ENCODE measurements at places on chromosomes 3 and 15.
A peak's percentile ranks its signal among the peaks of the same experiment; 100 is the strongest.

GRCh38 chr3:189621948-189622603 is 9.1 kb upstream of the TP63 start:
- no peak for DNase-seq

- peak; percentile 10 for DNase-seq
These were observed 90.4 kb downstream of the SUCLG2 start for GRCh38 chr3:67564008-67564407.

- no peak for DNase-seq
These were observed 4.7 kb upstream of the MYEF2 start for GRCh38 chr15:48182749-48183148.

GRCh38 chr3:25527801-25528200 is 99.7 kb downstream of the RARB start:
- peak; percentile 54 for DNase-seq

- DNase-seq = peak; percentile 78
These were observed 192.9 kb upstream of the EIF1B start for GRCh38 chr3:40116478-40117177.

DNA sequence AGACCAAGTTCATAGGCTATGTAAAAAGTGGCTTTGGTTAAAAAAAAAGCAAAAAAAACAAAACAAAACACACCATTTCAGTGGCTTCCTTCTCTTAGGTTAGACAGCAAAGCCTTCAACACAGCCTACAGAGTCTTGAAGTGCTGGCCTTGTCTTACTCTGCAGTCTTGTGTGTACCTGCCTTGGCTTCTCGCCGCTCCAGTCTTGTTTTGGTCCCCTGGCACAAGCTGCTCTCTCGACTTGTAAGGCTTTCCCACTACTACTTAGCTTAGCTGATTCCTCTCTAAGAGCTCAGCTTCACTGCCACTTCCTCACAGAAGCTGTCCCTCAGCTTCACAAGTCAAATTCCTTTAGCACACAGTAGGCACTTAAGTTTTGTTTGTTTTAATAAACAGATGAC is 63.0 kb downstream of the ST3GAL6 start:
- no peak for DNase-seq

DNA sequence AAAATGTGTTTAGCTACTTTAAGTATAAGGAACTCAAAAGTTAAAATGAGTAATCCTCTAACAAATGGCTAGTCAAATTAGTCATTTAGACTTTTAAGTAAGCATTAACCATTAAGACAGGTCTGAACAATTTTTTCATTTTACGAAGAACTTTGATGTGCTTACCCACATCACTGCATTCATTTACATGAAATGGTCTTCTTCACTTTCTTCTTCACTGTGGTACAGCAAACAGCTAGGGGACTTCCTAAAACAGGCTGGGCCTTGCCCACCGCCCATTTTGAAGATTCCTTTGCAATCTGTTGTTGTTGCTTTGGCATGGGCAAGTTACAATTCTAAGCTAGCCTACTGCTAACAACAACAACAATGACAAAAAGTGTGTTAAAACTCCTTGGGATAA is 67.4 kb downstream of the CBLB start:
- no peak for DNase-seq

- no peak for DNase-seq
These were observed 128.2 kb downstream of the SOX2 start for GRCh38 chr3:181839916-181840297.

- DNase-seq = no peak
These were observed 37.4 kb upstream of the CILP start for GRCh38 chr15:65248511-65249255.

DNA sequence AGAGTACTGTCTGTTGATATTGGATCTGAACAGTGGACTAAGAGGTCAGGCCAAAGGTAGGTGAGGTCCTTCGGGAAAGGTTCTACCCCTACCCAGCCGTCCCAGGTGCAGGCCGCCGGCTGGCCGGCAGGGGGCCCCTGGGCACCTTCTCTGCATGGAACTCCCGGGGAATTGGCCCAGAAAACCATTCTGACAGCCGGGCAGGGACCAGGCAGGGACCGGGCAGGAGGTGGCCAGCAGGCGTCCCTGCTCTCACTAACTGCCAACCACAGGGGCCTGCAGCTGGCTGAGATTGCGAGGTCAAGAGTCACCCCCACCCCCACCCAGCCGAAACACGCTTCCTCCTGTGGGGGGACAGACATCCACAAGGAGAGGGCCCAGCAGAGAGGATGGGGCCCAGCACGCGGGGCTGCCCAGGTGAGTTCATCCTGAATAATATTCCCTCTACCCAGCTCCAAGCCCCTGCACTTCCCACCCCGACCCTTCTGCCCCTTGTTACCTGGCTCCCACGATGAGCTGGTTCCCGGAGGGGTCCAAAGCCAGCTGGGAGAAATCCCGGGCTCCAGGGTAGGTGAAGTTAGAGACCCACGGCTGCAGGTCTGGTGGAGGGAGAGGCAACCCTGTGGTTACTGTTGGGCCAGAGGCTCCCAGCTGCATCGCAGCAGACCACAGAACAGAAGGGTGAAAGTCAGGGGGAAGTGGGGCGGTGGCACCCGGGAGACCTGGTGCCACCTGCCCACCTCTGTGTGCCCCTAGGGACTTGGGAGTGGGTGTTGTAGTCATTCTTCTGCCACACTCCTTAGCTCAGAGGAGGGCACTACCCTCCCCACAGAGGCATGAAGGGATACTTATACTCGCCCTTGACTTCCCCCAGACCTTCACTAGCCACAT is 84.4 kb downstream of the SEMA5B start:
- peak; percentile 48 for DNase-seq

GRCh38 chr3:141556034-141556433 is 69.2 kb downstream of the RASA2 start:
- DNase-seq = peak; percentile 43

DNA sequence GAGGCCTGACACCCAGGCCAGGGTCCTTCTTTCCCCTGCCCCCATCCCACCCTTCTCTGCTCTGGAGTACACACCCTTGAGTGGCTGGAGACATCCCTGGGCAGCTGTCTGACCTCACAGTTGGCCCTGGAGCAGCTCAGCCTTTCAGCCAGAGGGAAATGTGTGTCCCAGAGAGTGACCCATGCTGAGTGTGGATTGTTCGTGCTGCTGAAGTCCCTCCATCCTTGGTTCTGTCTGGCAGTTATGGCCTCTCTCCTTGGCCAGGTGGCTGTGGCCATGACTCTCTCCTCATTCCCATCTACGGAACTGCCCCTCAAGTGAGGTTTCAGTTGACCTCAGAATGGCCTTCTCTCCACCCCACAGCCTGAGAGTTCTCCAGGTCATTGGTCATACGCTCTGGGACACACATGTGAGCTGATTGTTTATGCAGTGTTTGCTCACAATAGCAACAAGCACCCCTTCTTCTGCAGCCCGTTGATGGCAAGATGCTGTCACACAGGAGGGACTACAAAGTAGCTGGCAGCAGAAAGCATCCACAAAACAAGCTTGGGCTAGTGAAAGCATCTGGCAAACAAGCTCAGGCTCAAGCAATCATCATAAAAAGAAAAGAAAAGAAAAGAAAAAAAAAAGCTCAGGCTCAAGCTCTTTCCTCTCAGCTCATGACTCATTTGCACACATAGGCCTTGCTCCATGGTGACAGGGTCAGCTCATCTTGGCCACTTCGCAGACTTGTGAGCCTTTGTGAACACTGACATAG is 55.3 kb upstream of the ITGA11 start:
- peak; percentile 59 for DNase-seq

GRCh38 chr3:151008699-151009098 is 36.2 kb upstream of the CLRN1 start:
- DNase-seq = peak; percentile 80

DNA sequence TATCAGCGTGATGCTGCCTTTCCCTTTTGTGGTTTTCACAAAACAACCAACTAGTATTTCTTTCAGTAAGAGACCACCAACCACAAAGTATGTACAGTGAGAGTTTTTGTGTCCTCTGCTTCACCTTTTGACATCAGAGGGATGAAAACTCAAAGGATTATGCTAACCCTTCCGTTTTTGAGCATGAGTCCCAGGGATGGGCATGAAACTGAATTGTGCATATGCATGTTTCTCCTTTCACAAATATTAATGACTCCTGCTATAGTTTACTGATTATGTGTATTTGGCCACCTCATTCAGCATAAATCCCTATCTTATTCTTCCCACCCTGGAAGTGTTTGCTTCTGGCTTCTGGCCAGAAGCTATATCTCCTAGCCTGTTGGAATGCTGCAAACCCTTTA is 59.2 kb downstream of the RSRC1 start:
- peak; percentile 64 for DNase-seq

GRCh38 chr15:87263871-87264270 is 992.7 kb downstream of the NTRK3 start:
- DNase-seq = no peak

DNA sequence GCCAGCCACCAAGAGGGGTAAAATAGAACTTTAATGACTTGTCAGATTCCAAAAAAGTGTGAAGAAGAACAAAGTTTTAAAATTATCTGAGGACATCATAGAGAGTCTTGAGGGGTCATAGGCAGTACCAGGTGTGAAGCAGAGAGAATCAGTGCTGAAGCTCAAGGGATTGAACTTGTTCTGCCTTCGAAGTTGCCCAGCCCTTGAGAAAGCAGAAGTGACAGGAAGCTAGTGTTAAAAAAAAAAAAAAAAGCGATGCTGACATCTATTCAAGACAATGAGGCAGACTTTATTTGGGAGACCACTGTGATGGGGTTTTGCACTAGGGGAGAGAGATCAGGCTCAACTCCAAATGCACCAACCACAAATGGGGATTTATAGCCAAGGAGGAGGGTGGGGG is 21.8 kb downstream of the FBXO22 start:
- DNase-seq = no peak

GRCh38 chr3:2261747-2262146 is 163.1 kb downstream of the CNTN4 start:
- no peak for DNase-seq

GRCh38 chr3:20066850-20067617 is 26.8 kb downstream of the KAT2B start:
- peak; percentile 59 for DNase-seq

- DNase-seq = no peak
These were observed 749.7 kb downstream of the GRM7 start for GRCh38 chr3:7610634-7611033.

DNA sequence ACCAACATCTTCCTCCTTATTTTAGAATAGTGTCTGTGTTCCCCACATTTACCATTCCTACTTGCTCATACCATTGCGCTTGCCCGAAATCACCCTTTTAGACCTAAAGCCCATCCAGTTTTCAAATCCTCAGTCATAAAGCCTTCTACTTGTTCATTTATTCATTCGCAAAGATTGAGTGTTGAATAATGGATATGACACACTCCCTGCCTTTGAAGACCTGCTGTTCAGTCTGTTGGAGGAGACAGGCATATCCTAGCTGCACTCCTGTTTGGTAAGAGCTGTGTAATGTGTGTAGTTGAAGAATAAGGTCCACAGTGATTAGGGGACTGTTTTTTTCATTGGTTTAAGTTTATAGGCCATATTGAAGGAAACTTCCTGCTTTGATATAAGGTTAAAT is 1.7 kb downstream of the CNOT10 start:
- no peak for DNase-seq

Measured in fibroblast of the aortic adventitia (primary cell).